ENCODE measurements at places on chromosomes 3 and 15. TPM values are rescaled to one million over a fixed set of nuclear protein-coding genes. Genes with fewer than 3 reads are reported as not detected.

DNA sequence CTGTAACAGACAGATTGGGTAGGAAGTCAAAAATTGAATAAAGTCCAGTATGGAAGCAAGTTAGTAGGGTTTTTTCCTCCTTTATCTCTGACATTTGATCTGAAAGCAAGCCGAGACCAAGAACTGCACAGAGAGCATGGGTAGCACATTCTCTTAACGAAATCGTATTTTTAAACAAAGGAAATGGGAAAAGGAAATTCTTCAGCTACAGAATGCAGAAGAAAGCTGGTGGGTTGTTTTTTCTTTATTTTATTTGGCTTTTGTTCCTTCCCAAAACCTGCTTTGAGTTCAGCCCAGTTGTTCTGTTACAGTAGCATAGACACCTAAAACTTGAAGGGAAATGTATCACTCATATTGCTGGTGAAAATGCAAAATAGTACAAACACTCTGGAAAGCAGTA is 397.0 kb downstream of the GBE1 start:
- no peak for DNase-seq

DNA sequence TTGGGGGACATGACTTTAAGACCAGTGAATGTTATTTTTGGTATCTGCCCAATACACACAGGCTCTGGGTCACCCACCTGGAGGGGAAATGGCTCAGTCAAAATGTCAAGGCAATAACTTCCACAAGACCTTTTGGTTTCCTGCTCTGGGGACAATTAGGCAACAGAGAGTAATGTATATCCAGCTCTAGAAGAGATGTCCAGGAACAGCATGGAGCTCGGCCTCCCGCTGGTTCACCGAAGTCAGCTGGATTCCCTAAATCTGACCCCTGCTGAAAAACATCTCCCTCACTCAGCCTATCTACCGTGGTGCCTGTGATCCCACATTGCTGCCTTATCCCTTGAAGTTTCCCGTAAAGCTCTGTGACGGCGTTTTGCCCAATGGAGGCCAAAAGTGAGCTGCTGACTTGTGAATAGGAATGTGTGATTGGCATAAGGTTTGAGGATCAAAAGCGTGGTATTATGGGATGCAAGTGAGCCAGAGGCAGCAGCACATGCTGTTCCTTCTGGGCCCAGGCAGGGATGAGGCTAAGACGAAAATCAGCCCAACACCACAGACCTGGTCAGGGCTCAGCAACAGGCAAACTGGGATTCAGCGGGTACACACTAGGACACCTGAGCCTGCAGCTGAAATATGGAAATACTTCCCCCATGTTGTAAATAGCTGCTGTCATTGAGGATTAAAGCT is 47.2 kb upstream of the SLC6A11 start:
- no peak for DNase-seq

DNA sequence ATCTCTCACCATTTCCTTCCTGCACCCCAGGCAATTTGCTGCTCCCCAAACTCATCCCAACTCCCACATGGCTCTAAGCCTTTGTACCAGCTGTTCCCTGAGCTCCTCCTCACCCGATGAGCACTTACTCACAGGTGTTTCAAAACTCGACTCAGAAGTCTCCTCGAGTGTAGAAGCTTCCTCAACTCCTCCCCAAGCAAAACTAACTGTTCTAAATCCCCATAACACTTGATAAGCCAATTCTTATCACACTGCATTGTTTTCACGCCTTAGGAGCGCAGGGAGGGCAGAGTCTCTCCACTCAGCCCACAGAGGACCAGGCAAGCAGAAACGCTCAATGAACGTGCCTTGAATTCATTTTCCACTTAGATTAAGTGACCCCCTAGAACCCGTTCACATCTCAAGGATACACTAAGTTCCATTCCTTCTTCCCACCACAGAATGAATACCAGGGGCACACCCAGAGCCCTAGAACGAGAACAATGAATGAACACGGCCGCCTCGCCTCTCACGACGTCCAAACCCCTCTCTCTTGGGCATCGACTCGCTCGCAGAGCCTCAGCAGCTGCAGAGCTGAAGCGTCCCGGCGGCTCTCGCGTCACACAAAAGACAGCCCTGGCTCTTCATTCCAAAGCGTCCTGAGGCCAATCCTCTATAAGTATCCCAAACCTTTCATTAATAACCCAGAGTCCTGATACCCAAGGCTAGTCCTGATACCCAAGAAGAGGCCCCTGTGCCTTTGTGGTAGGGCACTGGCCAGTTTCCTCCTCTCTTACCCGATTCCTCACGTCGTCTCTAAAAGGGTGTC is 1.1 kb downstream of the RAF1 start:
- peak; percentile 33 for DNase-seq

- DNase-seq, result no peak
Observed at GRCh38 chr15:93515256-93516051, 426.4 kb upstream of the RGMA start.

DNA sequence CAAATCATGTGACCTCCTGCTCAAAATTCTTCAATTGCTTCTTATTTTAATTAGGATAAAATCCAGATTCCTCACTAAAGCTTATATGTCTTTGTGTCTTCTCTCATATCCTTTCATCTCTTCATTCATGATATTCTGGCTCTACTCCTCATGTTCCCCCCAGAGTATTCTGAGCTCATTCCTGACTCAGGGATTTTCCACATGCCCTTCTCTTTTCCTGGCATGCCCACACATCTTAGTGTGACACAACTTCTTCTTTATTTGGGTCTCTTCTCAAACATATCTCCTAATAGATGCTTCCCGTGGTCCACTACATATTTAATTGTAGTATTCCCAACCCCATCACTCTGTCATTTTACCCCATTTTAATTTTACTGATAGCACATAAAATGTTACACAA is 15.2 kb upstream of the MBNL1 start:
- DNase-seq, result no peak

DNA sequence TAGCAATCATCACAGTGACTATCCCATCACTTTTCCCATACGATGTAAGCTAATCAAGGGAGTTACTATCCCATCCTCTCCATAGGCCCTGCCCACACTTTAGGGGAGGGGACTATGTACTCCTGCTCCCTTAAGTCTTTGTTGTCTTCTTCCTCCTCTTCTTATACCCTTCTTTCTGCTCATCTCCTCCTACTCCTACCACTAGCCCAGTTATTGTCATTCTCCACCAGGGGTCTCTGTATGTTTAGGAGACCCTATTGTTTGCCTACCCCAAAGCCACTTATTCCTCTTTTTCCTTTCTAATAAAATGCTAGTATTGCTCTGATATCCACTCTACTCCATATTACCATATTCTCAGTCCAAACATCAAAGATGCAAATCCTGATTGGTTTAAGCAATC is 27.8 kb downstream of the STAC start:
- DNase-seq, result no peak

Gene COL7A1
- polyA plus RNA-seq, result 30.0 TPM

GRCh38 chr3:64133987-64134386 is 91.3 kb downstream of the PRICKLE2 start:
- no peak for DNase-seq

DNA sequence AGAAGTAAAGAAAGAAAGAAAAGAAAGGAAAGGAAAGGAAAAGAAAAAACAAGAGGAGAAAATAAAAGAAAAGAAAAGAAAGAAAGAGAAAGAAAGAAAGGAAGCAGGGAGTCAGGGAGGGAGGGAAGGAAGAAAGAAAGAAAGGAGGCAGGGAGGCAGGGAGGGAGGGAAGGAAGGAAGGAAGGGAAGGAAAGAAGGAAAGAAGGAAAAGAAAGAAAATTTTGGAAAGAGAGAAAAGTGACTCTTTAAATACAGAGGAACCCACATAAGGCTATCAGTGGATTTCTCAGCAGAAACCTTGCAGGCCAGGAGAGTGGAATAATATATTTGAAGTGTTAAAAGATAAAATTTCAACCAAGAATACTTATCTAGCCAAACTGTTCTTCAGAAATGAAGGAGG is 44.2 kb upstream of the GNB4 start:
- no peak for DNase-seq

GRCh38 chr3:133412183-133413132 is 12.6 kb downstream of the BFSP2 start:
- no peak for DNase-seq

Gene CHST2
- polyA plus RNA-seq, result 22.5 TPM

Gene CRYGS
- 5.2 TPM for polyA plus RNA-seq

Gene LXN
- polyA plus RNA-seq, result 29.5 TPM

GRCh38 chr15:74022706-74023470 is 28.4 kb downstream of the PML start:
- DNase-seq, result no peak

DNA sequence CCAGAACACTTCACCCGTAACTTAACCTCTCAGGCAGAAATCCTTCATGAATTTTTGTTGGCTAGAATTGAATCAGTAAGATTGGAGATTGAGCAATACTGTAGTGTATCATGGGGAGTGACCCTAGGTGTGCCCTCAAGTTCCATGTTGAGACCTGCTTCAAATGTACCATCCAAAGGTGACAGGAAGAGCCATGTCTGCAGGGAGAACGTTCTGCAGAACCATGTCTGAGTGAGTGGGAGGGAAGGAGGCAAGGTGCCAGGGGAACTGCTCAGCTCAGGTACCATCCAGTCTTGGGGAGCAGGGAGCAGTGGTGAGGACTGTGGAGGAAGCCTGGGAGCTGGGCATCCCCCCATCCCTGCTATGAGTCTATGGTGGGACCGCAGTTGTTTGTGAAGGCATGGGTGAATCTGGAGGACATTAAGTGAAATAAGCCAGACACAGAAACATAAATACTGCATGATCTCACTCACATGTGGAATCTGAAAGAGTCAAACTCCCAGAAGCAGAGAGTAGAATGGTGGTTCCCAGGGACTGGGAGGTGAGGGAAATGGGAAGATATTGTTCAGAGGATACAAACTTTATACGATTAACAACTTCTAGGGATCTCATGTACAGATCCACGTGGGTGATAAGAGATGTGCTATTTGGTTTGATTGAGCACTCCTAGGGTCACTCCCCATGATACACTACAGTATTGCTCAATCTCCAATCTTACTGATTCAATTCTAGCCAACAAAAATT is 23.3 kb downstream of the CFAP161 start:
- no peak for DNase-seq

- DNase-seq, result no peak
Observed at GRCh38 chr3:76651784-76652183, 388.1 kb upstream of the ROBO2 start.

GRCh38 chr3:63967675-63968611 is 55.4 kb downstream of the PSMD6 start:
- DNase-seq, result no peak

Gene OXTR
- 1.1 TPM for polyA plus RNA-seq

DNA sequence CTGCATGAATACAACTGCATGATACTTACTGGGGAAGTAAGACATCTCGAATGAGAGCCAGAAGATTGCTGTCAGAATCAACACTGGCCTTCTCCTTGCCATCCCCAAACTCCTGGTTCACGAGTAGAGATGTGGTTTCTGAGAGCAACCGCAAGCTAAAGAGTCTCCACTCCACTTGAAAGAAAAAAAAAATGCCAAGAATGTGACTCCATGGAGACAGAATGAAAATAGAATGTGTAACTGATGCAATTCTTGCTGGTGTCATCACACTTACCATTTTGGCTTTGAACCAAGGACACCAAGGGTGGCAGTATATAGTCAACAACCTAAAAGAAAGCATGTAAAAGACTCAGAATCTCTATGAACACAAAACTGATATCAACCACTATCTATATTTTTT is 280.4 kb downstream of the ULK4 start:
- DNase-seq, result no peak
